Spinal cord (tissue), 10 donors: ENCODE measurements at places on chromosomes 4 and X. TPM values are rescaled to one million over a fixed set of nuclear protein-coding genes. Genes with fewer than 3 reads are reported as not detected.

- H3K27ac ChIP-seq = no peak overlapping the region
- H3K36me3 ChIP-seq = no peaks in the 10 kb centered on the region
- no peak for DNase-seq
- no peaks in the 10 kb centered on the region for H3K4me1 ChIP-seq
- H3K4me3 ChIP-seq = no peak overlapping the region
These were observed 100.5 kb downstream of the NAA11 start for GRCh38 chr4:79225360-79225759.

DNA sequence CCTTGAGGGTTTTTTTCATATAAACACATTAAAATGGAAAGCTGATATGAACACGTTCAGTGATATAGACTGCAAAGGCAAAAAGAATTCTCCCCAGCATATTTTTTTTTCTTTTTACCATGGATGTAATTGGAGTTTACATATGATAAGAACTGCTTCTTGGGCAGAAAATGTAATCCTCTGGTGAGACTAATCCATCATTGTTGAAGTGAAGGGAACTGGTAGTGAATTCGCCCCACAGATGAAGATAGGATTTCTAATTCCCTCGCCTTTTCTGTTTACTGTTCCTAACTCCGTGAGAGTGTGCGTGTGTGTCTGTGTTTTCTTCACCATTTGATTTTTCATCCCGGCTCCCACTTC, 88.9 kb downstream of the GPR143 start:
- H3K4me1 ChIP-seq = no peaks in the 10 kb centered on the region
- no peaks in the 10 kb centered on the region for H3K36me3 ChIP-seq
- H3K27ac ChIP-seq = no peak overlapping the region
- H3K27me3 ChIP-seq = no peaks in the 10 kb centered on the region
- no peak for DNase-seq
- H3K4me3 ChIP-seq = no peak overlapping the region

GRCh38 chrX:39222346-39223113, 421.3 kb downstream of the MID1IP1 start:
- H3K27ac ChIP-seq = no peak overlapping the region
- DNase-seq = no peak
- peaks cover 5% of the 10 kb centered on the region for H3K27me3 ChIP-seq
- no peak overlapping the region for H3K4me3 ChIP-seq

GRCh38 chr4:102754044-102754443, 6.7 kb downstream of the MANBA start:
- no peaks in the 10 kb centered on the region for H3K36me3 ChIP-seq
- no peak overlapping the region for H3K27ac ChIP-seq
- H3K27me3 ChIP-seq = no peaks in the 10 kb centered on the region
- DNase-seq = no peak
- no peaks in the 10 kb centered on the region for H3K4me1 ChIP-seq
- no peak overlapping the region for H3K4me3 ChIP-seq

- no peaks in the 10 kb centered on the region for H3K36me3 ChIP-seq
- H3K27me3 ChIP-seq = no peaks in the 10 kb centered on the region
- no peaks in the 10 kb centered on the region for H3K4me1 ChIP-seq
- DNase-seq = no peak
- H3K4me3 ChIP-seq = no peak overlapping the region
These were observed 99.0 kb downstream of the CAMK2D start for GRCh38 chr4:113662581-113662980.

GRCh38 chr4:20983763-20984575, 283.7 kb downstream of the PACRGL start:
- H3K4me3 ChIP-seq = peak overlapping the region; percentile 35
- DNase-seq = no peak
- no peaks in the 10 kb centered on the region for H3K27me3 ChIP-seq

- H3K36me3 ChIP-seq = peaks cover 36% of the 10 kb centered on the region
- no peak for DNase-seq
- no peak overlapping the region for H3K4me3 ChIP-seq
- no peak overlapping the region for H3K27ac ChIP-seq
These were observed 49.2 kb upstream of the MND1 start for GRCh38 chr4:153295131-153295755.

DNA sequence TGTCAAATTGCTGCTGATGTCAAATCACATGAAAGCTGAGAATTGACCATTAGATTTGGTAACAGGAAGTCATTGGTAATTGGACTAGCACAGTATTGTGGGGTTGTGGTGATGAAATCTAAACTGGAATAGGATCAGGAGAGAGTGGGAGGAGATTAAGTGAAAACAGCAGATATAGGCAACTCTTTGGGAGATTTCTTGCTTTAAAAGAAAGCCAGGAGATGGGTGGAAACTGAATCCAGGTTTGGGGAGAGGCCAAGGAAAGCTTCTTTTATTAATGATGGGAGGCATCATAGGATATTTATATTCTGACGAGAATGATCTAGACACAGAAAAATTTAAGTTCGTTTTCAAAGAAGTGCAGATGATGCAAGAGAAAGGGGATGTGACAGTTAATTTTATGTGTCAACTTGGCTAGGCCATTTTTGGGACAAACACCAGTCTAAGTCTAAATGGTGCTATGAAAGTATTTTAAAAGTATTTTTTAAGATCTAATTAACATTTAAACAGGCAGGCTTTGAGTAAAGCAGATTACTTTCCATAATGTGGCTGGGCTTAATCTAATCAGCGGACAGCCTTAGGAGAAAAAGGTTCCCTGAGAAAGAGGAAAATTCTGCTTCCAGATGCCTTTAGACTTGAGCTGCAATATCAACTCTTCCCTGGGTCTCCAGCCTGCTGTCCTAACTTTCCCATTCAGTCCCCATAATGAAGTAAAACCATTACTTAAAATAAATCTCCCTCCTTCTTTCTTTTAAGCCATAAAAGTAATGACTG, 24.7 kb downstream of the SEC24D start:
- no peaks in the 10 kb centered on the region for H3K4me1 ChIP-seq
- no peak overlapping the region for H3K27ac ChIP-seq
- H3K27me3 ChIP-seq = no peaks in the 10 kb centered on the region
- no peak for DNase-seq
- H3K4me3 ChIP-seq = no peak overlapping the region

The NSG1 gene
- 170 TPM for total RNA-seq

The SGMS2 gene
- total RNA-seq = 16.9 TPM
